ENCODE measurements at places on chromosomes 12 and 14. TPM values are rescaled to one million over a fixed set of nuclear protein-coding genes. Genes with fewer than 3 reads are reported as not detected.

Gene ZNF385A
- 15.0 TPM for total RNA-seq

Gene TMEM30B
- 26.2 TPM for total RNA-seq

DNA sequence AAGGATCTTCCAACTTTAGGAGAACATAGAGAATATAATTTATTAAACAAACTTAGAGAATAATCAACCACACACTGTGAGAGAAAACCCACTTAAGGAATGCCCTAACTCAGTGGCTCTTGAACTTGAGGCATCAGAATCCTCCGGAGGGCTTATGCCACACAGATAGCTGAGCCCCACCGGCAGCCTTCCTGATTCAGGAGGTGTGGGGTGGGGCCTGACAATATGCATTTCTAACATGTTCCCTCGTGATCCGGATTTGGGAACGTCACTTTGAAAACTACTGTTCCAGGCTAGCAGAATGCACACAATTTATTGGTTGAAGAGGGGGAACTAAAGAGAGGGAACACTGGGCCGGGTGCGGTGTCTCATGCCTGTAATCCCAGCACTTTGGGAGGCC lies 2.0 kb upstream of the SOAT2 start:
- DNase-seq: no peak

- no peak for DNase-seq
These were observed 149.4 kb upstream of the HIF1A start for GRCh38 chr14:61545726-61546455.

DNA sequence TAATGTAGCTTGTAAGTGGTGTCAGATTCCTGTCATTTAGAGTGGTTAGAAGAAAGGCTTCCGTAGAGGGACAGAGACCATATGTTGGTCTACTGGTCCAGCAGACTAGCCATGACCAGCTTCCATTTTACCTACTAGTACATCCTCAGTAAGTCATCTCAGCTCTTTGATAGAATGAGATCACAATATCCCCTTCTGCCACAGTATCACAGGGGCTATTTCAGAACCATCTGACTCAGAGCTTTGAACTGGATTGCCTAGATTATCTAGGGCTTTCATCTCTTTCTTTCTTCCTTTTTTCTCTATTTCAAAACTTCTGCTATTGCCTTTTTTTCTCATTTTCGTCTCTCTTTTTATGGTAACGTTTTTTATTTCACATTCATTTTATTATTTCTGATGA lies 4.7 kb downstream of the ZDHHC17 start:
- no peak for DNase-seq

Gene CD163
- 168 TPM for total RNA-seq

GRCh38 chr14:32202491-32202997 lies 525 bp downstream of the RNU6-8 start:
- DNase-seq: no peak

Gene KRT71
- not detected for total RNA-seq

Gene CLEC1B
- total RNA-seq: not detected

- DNase-seq: peak; percentile 17
These were observed 39.4 kb upstream of the FBRSL1 start for GRCh38 chr12:132450418-132451171.

Gene HCAR2
- 0.22 TPM for total RNA-seq

GRCh38 chr12:93563807-93564538 lies 8.5 kb upstream of the SOCS2 start:
- no peak for DNase-seq

DNA sequence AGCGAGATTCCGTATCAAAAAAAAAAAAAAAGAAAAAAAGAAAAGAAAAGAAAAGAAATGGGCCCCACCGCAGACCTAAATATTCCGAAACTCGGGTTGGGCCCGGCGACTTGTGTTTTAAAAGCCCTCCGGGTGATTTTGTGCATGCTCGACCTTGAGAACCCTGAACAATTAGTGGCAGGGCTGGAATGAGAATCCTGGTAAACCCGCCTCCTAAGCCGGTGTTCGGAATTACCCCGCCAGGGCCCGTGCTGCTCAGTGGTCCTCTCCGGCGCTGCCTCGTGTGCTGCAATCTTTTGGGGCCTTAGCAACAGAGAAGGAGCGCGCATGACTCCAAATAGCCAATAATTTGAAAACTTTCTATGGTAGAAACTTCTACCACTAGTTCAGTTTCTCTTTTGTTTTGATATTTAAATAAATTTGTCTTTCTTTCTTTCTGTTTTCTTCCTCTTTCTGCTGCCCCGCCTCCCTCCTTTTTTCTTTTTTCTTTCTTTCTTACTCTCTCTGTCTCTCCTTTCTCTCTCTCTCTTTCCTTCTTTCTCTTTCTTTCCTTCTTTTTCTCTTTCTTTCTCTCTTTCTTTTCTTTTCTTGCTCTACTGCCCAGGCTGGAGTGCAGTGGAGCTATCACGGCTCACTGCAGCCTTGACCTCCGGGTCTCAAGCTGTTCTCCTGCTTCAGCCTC lies 1.5 kb upstream of the GALNT6 start:
- peak; percentile 47 for DNase-seq

Gene SAMD15
- total RNA-seq: 0.43 TPM

DNA sequence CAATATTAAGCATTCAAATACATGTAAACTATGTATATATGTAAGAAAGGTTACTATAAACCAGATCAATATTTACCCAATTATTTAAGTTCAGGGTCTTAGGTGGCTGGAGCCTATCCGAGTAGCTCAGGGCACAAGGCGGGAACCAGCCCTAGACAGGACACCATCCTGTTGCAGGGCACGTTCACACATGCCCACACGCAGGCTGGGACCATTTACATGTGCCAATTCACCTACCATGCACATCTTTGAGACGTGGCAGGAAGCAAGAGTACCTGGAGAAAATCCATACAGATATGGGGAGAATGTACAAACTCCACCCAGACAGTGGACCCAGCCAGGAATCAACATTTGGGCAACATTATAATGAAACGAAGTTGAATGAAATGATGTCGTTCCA lies 263.0 kb upstream of the E2F7 start:
- DNase-seq: no peak

DNA sequence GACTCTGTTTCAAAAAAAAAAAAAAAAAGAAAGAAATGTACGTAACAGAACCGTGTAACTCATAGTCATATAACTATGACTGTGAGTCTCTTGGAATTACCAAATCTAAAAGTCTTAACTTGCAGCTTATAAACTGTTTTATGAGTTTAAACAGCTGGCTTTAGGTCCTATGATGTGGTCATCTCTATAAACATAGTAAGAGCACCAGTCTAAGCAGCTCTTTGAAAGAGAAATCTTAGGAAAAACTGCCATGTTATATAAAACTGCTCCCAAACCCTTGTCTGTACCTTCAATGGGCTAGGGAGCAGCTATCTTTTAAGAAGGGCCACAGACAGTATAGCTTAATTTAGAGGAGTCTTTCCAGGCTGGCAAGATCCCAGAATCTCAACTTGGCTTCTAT lies 115.5 kb upstream of the AEBP2 start:
- DNase-seq: no peak

DNA sequence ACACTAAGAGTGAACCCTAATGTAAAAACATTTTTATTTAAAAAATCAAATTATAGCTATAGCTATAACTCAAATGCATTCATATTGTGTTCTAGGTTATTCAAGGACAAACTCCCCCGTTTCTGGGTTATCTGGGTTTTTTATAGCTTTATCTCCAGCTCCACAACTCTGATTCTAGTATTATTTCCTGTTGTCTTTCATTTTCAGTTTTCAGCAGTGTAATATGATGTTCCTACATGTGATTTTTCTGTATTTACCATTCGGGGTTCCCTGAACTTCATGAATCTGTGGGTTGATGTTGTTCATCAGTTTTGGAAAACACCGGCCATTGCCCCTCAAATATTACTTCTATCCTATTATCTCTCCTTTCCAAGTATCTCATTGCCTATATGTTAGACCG lies 221.9 kb upstream of the FOXN3 start:
- no peak for DNase-seq

DNA sequence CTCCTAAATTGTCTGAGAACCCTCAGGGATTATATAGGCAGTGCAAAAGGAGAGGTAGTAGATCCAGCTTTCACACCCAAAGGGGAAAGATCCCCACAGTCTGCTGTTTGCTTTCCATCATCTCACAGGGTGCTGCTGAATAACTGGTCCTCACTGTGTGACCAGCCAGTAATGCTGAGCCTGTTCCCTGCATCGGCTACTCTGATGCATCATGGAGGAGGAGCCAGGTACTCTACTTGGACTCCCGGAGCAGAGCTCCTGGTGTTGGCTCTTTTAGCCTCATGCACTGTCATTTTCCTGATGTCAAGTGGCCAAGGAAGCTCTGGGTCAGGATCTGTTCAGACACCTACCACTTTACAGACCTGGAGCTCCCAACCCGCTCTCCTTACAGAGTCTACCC lies 127.4 kb upstream of the ATF1 start:
- no peak for DNase-seq

Gene TMEM229B
- 12.6 TPM for total RNA-seq

Gene ARID2
- total RNA-seq: 43.3 TPM

- peak; percentile 21 for DNase-seq
These were observed 59.1 kb upstream of the MED13L start for GRCh38 chr12:116336542-116337065.

Gene TOMM20L
- 1.0 TPM for total RNA-seq

Gene TOGARAM1
- 17.0 TPM for total RNA-seq

Gene ARG2
- total RNA-seq: 5.0 TPM

DNA sequence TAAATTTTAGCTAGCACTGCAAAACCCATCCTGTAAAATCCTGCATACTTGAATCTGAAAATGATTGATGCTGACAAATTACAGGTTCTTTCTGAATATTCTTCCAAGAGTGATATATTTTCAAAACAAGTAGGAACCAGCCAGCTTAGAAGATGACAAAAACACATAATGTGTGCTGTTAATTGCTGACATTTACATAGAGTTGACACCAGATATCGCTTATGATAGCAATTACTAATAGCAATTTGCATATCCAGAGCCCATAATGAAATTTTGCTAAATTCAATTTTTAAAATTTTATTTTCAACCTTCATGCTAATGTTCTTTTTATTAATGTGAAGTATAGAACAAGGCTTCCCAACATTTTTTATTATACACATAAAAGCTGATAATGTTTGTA lies 284.5 kb downstream of the SEC23A start:
- DNase-seq: no peak

- DNase-seq: no peak
These were observed 1.6 kb downstream of the AMN1 start for GRCh38 chr12:31727192-31727591.

DNA sequence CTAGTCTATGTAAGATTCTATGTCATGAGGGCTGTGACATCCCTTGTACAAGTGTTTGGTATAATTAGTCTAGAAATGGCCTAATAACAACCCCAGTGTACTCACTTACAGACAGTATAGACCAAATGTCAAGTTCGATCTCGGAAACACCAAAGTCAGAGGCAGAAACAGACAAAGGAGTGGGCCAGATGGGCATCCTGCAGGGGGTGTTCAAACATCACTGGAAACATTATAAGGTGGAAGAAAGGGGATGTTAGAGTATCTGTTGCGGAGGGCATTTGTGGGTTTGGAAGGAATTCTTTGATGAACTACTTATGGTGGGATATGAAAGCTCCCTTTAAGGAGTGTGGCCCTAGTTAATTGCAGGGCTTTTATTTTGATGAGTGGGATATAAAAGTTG lies 134.6 kb downstream of the ESR2 start:
- DNase-seq: no peak

GRCh38 chr12:91562476-91562875 lies 379.9 kb upstream of the DCN start:
- no peak for DNase-seq

Gene AP5M1
- 100 TPM for total RNA-seq

GRCh38 chr14:49479432-49479831 lies 106.7 kb downstream of the RPS29 start:
- DNase-seq: no peak

DNA sequence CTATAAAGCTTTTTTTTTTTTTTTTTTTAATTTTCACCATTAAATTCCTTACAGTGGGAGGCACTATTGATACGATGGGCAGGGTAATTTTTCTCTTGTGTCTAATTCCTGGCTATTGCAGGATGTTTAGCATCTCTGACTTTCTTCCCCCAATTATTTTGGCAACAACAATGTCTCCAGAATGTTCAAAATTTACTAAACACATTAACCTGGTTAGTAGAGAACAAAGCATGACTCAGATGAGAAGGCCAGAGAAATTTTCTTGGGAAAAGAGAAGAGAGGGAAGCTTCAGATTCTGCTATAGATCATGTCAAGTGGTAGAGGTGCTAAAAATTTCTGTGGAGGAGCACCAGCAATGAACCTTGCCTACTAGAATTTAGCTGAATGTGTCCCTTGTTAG lies 171.5 kb upstream of the PRICKLE1 start:
- DNase-seq: no peak

- DNase-seq: no peak
These were observed 48.8 kb upstream of the CORO1C start for GRCh38 chr12:108779998-108780688.

DNA sequence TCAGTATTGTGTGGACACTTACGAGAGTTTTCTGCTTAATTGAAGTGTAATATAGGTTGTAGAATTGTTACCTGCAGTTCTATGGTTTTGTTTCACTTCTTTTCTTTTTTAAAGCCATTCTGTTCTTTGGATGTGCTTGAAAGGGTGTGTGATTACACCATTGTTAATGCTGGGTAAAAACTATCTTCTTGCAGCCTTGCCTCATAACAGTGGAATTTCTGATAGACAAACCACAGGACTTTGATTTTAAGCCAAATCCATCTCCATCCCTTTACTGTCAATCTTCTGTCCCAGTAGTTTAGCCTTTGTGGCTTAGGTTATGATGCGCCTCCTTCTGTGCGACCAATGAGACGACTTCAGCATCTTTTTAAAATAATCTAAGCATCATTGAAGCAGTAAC lies 182.3 kb downstream of the PELI2 start:
- no peak for DNase-seq

DNA sequence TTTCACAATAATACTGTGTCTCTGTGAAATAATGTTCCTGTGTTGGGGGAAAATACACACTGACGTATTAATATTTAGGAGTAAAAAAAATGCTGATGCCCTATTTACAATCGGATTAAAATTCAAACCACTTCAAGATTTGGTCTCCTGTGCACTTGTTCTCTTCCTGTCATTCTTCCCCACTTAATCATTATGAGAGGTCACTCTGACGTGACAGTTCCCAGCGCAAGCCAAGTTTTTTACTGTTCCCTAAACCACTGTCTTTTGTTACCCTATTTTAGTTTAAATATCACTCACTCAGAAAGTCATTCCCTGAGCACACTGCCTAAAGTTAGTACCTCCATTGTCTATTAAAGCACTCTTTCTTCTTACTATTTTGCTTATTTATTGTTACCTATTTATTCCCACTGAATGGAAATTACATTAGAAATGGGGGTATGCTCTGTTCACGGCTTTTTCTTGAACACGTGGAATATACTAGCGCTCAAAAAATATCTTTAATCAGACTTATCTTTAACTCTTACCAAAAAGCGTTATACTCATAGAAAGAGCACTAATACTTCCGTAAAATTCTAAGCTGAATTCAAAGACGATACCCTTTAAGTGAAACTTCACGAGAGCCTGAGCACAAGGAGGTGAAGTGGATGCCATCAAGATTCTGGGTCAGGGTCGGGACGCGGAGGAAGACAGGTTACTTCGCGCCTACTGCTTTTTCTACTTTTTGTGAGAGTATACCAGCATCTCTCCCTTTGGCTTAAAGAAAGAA lies 670 bp upstream of the PSMA3 start:
- DNase-seq: no peak

Gene RNU4-1
- total RNA-seq: 4,015 TPM

All from mucosa of descending colon (tissue), 3 donors.